ENCODE measurements at places on chromosomes 16 and 17.
A peak's percentile ranks its signal among the peaks of the same experiment; 100 is the strongest.

- no peak for DNase-seq
These were observed 11.1 kb downstream of the TNS4 start for GRCh38 chr17:40490289-40490853.

DNA sequence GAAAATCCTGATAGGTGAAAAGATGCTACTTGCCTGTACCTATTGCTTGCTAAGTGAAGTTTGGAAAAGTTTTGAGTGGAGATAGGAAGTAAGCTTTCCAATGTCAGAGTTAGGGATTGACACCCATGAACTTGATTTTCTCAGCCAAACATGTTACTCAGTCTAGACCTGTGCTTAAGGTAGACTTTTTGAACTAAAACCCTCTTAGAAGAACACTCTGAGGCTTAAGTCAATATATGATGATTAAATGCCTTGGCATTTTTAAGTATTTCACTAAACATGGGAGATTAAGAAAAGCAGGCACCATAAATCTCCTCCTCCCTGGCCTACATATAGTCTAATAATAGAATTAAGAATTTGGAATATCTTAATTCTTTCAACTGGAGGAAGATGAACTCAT lies 785.6 kb upstream of the SOX9 start:
- DNase-seq: no peak

DNA sequence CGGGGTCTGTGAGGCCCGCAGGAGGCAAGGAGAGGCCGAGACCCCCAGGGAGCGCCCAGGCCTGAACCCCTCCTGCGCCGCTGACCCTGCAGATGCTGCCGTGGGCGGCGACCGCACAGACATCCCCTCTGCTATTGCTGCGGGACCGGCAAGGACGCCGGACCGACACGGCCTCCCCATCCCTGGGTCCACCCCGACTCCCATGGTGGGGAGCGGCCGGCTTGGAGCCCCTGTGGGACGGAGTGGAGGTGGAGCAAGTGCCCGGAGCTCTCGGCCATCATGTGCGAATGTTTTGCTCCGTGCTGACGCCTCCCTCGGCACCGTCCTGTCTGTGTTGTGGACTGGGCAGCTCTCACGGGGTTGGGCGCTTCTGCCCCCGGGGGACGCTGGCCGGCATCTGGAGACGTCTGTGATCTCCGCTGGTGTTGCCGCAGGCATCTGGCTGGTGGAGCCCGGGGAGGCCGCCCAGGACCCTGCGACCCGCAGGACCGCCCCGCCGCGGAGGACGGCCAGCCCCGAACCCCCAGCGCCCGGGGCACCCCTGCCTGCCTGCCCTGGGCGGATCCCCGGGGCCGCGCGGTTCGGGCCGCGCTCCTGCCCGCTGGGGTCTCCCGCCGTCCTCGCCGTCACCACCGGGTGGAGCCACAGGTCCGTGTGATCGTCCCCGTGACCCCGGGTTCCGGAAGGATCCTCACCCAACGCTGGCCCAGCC lies 12.8 kb upstream of the GNG13 start:
- peak; percentile 84 for DNase-seq

DNA sequence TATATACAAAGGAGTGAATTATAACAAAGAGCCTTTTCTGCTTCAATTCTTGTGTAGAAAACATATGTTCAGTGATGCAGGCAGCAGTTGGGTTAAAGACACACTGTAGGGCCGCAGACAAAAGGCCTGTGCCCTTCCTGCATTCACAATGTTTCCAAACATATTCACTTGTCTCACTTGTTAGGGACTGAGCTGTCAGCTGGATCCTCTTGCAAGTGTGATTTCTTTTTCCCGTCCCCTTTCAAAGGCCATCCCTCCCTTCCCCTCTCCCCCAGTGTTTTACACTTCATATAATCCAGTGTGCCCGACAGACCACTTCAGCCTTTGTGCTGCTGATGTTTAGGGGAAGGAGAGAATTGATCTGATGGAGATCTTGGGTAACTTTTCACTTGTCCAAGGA lies 217.0 kb downstream of the FTO start:
- DNase-seq: no peak

- peak; percentile 43 for DNase-seq
These were observed 74.2 kb downstream of the CRISPLD2 start for GRCh38 chr16:84893849-84894599.

GRCh38 chr16:69724414-69724873 lies 1.9 kb downstream of the NQO1 start:
- DNase-seq: no peak

DNA sequence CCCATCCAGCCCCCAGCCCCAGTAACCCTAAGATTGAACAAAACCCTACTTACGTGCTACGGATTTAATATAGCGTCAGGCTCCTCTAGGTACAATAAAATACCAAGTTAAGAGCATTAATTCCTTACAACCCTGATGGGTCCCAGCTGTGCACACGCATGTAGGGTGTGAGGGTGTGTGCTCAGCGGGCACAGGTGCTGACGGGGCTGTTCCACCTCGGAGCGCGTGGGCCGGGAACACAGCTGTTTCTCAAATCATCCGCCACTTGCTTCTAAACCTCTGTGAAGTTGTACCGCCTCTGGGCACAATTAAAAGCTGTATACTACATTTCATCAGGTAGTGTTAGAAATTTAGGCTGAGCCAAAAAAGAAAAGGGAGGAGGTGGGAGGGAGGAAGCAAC lies 478.6 kb downstream of the MAF start:
- no peak for DNase-seq

GRCh38 chr17:69031839-69032238 lies 28.9 kb downstream of the ABCA9 start:
- no peak for DNase-seq

DNA sequence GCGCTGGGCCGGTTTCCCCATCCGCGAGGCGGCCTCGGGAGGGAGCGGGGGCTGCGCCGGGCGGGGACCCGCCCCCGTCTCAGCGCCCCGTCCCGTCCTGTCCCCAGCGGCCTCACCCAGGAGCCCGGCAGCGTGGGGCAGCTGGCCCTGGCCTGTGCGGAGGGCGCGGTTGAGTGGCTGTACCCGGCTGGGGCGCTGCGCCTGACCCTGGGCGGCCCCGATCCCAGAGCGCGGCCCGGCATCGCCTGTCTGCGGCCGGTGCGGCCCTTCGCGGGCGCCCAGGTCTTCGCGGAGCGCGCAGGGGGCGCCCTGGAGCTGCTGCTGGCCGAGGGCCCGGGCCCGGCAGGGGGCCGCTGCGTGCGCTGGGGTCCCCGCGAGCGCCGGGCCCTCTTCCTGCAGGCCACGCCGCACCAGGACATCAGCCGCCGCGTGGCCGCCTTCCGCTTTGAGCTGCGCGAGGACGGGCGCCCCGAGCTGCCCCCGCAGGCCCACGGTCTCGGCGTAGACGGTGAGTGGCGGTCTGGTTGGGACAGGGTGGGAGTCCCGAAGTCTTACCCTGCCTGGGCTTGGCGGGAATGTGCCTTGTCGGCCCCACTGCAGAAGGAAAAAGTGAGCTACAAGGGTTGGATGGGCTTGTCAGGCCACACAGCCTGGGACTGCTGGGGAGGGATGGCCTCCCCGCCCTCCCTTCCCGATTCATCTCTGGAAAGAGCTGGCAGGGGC lies 720 bp downstream of the METRN start:
- DNase-seq: peak; percentile 69

GRCh38 chr17:36135465-36135864 lies 31.8 kb downstream of the CCL4 start:
- DNase-seq: no peak

DNA sequence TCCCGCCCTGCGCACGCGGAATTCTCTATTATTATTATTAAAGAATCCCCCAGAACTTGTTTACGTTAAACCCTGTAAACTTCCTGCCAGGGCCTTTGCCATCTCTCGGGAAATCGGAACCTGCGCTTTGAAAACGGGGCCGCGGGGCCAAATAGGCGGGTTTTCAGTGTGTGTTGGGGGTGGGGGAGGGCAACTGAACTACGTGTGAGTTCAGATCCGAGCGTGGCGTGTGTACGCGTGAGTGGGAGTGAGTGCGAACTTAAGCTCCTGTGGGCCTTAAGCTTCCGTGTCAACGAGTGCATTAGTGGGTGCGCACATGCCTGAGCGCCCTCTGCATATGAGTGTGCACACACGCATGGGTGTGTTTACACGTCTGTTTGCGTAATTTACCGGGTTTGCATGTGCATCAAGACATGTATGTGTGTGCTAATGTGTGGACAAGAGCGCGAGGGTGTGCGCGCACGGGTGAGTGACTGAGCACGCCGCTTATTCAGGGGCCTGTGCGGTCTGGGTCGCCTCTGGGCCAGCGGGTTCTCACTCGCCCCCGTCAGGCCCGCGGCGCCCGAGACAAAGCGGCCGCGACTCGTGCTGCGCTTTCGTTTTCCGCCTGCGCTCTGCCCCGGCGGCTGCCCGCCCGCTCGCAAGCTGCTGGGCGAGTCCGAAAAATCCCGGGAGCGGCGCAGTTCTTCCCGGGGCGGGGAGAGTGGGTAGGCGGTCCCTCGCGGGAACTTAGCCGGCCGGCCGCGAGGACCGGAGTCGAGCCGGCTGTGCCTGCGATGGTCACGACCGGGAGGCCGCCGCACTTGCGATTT lies 1.2 kb upstream of the FOXF1 start:
- peak; percentile 75 for DNase-seq

DNA sequence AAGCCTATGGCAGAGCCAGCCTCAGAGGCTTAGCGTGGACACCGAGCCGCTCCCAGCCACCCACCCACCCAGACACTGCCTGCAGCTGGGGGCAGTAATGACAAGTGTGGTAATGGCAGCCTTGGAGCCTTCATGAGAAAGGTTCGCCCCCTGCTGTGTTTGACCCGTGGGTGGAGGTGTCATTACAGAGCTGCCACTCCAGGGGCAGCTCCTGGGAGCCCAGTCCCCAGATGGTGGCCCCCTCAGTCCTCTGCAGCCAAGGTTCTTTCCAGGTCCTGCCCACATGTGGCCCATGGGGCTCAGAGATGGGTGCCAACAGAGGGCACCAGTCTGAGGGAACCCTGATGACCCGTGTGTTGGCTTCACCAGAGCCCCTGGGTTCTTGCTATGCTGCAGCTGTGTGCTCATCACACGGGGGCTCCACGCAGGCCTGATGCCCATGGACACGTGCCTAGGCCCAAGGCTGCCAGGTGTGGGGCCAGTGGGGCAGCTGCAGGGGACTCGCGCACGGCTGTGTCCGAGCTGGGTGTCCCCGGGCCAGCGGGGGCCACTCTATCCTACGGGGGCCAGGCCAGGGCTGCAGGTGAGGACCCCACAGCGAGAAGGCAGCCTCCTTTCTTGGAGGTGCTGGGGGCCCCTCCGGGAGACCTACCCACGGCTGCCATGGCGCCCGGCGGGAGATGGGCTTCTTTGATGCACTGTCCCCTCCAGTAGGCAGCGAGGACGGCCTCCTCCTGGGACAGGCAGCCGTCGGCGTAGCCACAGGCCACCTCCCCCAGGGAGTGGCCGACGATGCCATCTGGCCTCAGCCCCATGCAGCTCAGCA lies 8.1 kb downstream of the FASN start:
- DNase-seq: no peak

- DNase-seq: no peak
These were observed 388.1 kb upstream of the GOT2 start for GRCh38 chr16:59122262-59122537.

DNA sequence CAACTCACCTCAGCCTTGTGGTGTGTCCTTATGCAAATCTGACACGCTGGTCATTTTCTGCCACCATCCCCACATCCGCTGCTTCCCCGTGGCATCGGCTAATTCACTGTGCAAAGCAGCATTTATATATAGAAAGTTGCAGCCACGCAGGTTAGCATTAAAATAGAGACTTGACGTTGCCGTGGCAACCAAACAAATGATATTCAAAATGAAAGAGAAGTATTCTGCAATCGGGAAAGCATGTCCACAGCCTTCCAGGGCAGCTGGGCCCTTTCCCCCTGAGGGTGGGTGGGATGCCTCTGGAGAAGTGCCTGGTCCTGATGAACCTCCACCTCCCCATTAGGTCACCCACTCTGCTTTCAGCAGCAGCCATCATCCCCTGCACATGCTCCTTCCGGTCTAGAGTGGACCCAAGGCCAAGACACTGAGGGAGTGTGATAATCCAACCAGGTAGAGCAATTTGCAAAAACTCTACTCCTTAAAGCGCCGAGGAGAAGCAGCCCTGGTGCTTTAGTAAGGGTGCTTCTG lies 138.7 kb downstream of the GAS7 start:
- DNase-seq: peak; percentile 85

DNA sequence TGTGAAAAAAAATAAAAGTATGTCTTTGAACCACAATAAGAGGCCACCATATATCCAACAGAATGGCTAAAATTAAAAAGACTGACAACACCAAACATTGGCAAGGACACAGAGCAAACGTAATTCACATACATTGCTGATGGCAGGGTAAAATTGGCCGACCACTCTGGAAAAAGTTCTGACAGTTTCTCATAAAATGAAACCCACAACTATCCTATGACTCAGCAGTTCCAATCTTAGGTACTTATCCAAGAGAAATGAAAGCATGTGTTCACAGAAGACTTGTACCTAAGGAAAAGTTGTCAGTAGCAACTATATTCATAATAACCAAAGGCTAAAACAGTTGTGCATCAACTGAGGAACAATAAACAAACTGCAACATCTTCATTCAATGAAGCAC lies 357.3 kb upstream of the XYLT1 start:
- DNase-seq: no peak

DNA sequence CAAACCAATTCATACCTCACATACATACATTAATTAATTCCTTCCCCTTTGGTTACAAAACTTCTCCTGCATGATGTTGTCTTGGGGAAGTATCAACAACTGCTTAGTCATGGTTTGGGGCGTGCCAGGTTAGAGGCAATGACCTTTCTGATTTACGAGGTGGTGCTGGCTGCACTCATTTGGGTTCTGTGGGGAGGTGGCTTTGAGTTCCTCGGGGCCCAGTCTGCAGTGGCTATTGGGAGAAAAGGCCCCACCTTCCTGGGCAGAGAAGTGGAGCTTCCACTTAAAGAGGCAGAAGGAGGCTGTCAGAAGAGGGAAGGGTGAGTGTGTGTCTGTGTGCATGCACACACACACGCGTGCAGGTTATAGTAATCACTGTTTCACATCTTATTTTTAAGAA lies 10.2 kb upstream of the ETV4 start:
- DNase-seq: no peak

- peak; percentile 66 for DNase-seq
These were observed 122.3 kb downstream of the MRTFB start for GRCh38 chr16:14193316-14193871.

GRCh38 chr17:27504188-27504995 lies 48.1 kb downstream of the KSR1 start:
- DNase-seq: no peak

DNA sequence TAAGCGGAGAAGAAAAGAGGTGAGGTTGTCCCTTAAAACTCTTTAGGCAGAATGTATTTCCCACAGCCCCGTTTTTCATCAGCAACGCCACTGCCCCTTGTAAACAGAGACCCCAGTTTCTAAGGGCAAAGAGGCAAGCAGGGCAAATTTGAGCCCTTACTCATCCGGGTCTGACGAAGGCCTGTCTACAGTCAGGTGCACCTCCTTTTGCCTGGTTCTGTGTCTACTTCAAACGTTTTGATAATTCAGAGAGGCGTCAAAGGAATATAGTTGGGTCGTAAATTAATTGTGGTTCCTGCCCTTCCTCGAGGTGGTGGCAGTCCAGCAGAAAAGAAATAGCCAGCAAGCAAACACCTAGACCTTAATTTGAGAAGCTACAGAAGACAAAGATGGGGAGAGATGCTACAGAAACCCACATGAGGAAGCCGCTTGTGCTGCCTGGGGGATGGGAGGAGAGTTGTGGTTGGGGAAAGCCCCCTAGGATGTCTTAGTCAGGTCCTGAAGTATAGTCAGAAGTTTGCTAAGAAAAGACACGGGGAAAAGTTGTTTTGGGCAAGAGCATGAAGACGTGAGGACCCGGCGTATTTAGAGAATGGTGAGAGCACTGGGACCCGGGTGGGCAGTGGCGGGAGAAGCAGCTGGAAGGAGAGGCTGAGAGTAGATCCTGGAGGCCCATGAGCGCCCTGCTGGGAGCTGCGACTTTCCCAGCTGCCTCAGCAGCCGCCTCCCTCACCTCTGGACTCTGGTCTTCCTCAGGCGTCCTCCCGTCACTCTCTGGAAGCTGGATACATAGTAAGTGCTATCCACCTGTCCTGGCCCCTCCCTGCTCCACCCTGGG lies 2.4 kb downstream of the FBRS start:
- DNase-seq: peak; percentile 88

Measured in GM20000 (cell line).